ENCODE measurements at places on chromosomes 2 and 18. TPM values are rescaled to one million over a fixed set of nuclear protein-coding genes. Genes with fewer than 3 reads are reported as not detected.

GRCh38 chr2:222481941-222482340 is 57.6 kb downstream of the SGPP2 start:
- no peak for DNase-seq

Gene TET3
- total RNA-seq = 11.6 TPM

DNA sequence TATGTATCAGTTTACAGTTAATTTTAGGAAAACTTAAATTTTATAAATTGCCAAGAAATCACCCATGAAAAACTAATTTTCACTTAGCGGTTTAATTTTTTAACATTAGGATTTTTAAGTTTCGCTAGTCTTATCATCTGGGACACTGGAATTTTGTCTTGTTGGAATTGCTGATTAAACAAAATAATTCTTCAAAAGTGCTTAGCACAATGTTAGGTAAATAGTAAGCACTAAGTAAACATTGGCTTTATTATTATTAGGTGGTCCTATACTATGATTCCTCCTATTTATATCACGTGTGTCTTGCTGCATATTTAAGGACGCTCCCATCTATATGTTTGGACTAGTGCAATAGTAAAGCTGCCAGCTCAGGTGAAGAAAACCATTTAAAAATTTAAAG is 54.6 kb upstream of the MAP4K3 start:
- DNase-seq = no peak

Gene SRD5A2
- 0.04 TPM for total RNA-seq

DNA sequence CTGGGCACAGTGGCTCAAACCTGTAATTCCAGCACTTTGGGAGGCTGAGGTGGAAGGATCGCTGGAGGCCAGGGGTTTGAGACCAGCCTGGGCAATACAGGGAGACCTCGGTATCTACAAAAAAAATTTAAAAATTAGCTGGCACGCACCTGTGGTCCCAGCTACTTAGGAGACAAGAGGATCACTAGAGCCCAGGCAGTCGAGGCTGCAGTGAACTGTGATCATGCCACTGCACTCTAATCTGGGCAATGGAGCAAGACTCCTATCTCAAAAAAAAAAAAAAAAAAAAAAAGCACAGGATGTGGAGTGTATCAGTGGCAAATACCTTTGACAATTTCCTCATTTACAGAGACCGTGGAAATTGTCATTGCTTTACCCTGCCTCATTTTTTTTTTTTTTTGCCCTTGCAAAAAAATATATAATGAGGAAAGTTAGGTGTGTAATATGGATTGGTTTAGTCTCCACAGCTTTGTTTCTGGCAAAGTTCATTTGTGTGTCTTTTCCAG is 20.9 kb upstream of the PPP1CB start:
- no peak for DNase-seq

- DNase-seq = no peak
Observed at GRCh38 chr2:67256892-67257291, 140.2 kb upstream of the ETAA1 start.

GRCh38 chr2:66897181-66897580 is 462.3 kb downstream of the MEIS1 start:
- no peak for DNase-seq

Gene SKA1
- total RNA-seq = 20.3 TPM

Gene SERPINB3
- total RNA-seq = not detected

DNA sequence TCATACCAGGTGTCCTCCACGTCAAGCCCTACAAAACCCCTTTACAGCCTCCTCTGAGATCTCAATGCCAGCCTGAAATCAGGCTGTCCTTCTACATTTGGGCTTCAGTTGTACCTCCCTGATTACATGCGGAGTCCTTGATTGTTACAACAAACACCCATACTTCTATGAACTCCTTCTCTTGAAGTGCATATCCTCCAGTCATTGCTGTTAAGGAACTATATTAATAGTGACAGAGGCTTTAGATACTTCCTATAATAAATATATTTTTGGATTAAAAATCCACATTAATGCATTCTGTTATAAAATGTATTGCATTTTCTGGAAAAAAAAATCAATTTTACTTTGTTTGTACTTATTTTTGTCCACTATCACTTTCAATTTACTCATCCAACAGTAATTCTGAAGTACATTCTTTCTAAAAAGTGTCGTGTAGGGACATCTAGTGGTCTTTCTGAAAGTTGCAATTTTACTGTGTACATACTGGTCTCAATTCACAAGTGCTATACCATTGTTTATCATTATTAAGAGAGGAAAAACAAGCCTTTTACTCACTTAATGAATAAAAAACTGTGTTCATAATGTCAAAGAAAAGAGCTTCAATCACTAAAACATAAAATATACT is 316.4 kb downstream of the DSEL start:
- DNase-seq = peak; percentile 86

DNA sequence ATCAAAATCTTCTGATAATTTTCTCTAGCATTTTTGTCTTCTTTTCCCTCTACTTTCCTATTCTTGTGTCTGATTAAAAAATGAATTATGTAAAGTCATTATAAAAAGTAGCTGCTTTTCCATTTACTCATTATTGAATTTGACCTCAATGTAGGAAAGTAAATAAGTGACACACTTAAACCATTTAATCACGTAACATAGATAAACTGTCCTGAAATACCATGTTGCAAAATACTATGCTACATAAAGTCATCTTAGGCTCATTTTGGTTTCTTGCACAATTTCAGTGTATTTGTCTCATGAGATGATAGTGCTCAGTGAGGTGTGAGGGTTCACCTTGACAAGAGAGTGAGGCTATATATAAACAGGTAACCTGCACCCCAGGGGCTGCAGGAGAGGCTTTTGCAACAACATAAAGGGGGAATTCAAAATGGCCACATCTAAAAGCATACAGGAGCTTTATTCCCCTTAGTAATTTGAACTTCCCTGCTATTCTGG is 502.7 kb downstream of the RNF144A start:
- DNase-seq = no peak

Gene RASGRP3
- 19.3 TPM for total RNA-seq

- no peak for DNase-seq
Observed at GRCh38 chr18:36374262-36374661, 76.7 kb downstream of the FHOD3 start.

- DNase-seq = no peak
Observed at GRCh38 chr2:122643725-122644329, 888.4 kb downstream of the TSN start.

DNA sequence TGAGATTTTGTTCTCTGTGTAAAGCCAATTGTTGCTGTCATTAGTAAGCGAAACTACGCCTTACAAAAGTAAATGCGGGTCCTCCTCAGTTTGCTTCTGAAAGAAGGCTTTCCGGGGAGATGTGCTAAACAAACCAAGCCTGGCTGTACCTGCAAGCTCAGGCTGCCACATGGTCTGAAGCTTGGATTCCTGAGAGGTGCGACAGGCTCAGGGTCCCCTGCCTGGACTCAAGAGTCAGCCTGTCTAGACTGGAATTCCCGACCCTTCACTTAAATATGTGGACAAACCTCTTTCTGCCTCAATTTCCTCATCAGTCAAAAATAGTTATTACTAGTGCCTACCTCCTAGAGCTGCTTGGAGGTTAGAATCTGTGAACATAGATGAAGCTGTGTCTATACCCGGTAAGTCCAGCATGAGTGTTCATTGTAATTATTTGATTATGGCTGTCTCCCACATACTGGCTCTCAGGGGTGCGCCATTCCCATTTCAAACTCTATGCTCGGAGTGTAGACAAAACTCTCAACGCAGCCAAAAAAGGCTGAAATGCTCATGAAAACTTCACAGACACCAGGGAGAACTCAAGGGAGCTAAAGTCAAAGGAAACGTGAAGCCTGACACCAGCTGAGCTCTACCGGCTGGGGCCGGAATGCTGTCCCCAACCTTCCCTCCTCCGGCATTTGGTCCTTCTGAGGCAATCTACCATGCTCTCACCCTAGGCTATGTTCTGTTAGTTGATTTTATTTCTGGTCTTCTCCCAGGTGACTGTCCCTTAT is 31.4 kb downstream of the SOWAHC start:
- DNase-seq = no peak

DNA sequence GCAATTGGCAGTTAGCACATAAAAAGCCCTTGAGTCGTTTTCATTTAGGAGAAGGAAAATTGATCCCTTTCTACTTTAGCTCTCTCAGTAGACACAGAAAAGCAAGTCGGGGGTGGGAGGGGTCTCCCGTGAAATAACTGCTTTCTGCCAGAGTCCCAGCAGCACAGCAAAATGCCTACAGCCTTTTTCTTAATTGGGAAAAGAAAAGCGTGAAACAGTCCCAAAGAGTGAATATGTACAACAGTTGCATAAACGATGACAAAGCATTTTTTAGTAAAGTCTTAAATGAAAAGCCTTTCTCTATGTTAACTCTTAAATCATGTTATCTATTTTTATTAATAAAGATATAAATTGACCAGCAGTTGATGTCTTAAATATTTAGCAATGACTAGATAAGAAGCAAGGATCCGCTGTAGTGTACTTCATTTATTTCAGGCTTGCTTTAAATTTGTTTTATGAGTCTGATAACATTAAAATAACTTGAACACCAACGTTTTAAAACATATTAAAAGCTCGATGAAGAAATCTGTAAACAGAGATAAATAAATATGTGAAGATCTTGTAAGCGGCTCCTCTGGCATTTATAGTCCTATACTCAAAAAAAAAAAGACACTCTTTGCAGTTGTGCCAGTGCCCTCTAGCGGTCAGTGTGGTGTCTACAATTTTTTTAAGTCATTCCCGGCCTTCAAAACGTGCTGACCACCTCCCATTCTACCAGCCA is 42.3 kb upstream of the ATIC start:
- peak; percentile 86 for DNase-seq

DNA sequence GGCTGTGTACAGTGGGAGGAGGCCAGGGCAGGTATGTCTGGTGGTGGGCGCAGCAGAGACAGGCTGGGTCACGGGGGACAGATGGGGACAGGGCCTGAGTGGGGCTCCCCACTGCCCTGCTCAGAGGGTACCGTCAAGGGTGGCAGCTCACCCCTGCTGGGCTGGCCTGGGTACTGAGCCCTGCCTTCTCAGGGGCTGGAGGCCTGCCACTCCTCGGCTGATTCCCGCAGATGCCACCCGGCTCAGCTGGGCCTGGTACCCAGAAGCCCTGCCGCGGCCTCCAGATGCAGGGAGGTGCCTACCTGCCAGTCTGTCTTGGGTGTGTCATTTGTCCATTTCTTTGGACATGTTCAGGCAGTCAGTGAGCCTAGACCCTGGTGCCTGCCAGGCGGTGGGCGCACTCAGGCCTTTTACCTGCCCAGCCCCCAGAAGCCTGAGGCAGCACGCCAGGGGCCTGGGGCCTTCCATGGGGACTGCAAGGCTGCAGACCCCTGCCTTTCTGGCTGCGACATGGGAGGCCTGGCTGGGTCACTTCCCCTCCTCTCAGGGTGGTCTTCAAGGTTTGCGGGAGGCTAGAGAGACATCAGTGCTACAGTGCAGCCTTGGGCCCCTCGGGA is 3.3 kb downstream of the SNORC start:
- no peak for DNase-seq

- DNase-seq = no peak
Observed at GRCh38 chr2:102514061-102514785, 41.2 kb downstream of the SLC9A4 start.

GRCh38 chr2:88125344-88125923 is 2.4 kb downstream of the FABP1 start:
- DNase-seq = no peak

DNA sequence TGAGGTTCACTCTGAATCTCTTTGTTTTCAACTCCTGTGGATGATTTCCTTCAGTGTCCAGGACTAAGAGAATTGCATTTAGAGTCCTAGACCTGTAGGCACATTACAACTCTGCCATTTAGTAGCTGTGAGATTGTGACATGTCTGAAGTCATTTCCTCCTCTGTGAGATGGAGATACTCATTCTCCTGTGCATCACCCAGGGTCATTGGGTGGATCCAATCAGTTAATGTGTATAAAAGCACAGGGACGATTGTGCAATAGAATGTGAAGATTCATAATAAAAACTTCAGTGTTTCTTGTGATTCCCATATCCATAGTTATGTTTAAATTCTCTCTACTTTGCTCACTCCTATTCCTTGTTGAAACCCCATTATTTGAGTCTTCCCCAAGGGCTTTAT is 113.6 kb downstream of the DIS3L2 start:
- DNase-seq = no peak

DNA sequence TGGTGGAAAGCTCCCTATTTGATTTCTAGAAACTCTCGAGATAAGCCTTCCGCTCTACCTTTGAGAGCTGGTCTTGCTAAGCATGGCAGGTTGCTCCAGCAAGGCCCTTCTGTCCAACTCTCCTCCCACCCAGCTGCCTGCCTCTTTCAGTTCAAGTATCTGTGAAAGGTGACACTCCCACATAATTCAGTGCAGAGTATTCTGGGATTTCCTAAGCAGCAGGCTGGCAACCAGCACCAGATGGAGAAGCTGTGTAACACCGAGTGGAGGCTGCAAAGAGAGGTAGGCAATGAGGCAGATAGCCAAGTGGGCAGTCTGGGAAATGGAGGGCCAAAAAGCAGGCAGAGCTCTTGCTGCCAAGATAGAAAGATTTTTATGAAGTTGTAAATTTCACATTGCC is 88.4 kb upstream of the CAVIN2 start:
- DNase-seq = no peak

Gene OTOF
- 0.07 TPM for total RNA-seq

Gene CSRNP3
- total RNA-seq = 6.0 TPM

GRCh38 chr2:19838616-19839015 is 63.2 kb downstream of the TTC32 start:
- no peak for DNase-seq

Gene LYG1
- 2.4 TPM for total RNA-seq

DNA sequence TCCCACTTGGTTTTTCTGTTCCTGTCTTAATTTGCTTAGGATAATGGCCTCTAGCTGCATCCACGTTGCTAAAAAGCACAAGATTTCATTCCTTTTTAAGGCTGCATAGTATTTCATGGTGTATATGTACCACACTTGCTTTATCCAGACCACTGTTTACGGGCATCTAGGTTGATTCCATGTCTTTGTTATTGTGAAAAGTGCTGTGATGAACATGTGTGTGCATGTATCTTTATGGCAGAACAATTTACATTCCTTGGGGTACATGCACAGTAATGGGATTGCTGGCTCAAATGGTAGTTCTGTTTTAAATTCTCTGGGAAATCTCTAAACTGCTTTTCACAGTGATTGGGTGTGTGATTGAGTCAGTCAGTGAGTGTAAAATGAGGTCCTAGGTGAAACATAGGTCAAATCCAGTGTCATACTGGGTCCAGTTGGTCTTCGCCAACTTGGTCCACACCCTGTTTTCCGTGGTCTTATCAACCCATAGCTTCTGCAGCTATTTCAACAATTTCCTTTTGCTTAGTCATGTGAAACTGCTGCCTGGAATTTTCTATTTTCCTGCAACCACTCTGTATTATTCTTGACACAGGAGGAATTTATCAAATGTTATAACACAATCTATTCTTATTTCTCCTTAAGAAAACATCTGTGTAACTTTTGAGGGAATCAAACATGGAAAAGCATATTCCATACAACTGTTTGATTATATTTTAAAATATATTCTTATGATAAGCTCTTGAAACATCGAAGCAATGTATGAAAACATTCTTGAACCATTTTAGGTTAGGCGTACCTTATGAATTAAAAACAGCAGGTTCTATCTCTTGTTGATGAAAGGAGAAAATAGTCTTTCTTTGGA is 82.9 kb downstream of the ADCYAP1 start:
- DNase-seq = no peak

- DNase-seq = no peak
Observed at GRCh38 chr2:159086826-159087225, 118.4 kb downstream of the TANC1 start.
